ENCODE measurements at places on chromosomes 2 and 18.

- DNase-seq = no peak
Observed at GRCh38 chr18:76988031-76988826, 144.4 kb downstream of the MBP start.

DNA sequence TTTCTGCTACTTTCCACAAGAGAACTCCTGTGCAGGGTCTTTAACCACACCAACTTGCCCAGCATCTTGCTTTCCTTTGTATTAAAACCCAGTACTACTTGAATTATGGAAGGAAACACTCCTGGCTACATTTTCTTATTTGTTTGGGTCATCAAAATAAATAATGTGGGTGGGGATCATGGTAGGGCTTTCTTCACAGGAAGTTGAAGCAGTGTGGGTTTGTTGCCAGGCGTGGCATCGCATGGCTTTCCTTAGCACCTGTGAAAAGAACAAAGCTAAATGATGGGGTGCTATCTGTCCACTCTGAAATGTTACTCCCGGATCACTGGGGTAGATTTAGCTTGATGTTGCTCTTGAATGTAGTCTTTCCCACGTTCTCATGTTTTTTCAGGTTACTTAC is 18.7 kb downstream of the ARHGAP25 start:
- no peak for DNase-seq

DNA sequence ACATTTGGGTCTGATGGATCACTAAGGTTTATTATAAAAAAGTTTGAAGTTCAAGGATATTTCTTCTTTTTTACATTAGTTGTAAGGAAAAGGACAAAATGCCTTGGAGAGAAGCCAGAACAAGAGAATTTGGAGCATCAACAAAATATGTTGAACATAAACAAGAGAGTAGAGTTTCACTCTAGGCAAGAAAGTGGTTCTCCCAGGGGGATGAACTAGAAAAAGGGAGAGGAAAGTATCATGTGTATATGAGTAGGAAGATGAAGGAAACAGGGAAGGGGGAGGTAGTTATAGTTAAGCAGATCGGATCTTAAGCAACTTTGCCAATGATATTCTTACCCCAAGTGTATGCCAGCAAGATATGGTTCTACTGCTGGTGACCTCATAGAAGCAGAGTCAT is 63.8 kb upstream of the GALNT3 start:
- no peak for DNase-seq

GRCh38 chr2:204027091-204027490 is 90.5 kb downstream of the ICOS start:
- no peak for DNase-seq

DNA sequence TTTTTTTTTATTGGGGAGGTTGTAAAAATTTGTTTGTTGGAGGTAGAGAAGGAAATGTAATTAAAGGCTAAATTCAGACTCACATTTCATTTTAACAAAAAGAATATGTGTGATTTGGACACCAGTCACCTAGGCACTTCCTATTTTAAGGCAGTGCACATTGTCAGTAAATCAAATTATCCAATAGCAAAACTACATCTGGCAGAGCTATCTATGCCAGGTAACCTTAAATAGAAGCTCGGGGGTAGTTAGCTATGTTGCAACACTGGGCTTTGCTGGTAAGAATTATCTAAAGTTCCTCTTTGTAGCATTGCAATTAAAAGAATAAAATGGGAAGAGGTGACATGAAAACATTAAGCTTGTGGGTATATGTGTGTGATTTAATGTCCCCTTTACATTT is 1064.4 kb upstream of the ZEB2 start:
- no peak for DNase-seq

GRCh38 chr2:133821107-133821760 is 253.0 kb upstream of the NCKAP5 start:
- DNase-seq = no peak

DNA sequence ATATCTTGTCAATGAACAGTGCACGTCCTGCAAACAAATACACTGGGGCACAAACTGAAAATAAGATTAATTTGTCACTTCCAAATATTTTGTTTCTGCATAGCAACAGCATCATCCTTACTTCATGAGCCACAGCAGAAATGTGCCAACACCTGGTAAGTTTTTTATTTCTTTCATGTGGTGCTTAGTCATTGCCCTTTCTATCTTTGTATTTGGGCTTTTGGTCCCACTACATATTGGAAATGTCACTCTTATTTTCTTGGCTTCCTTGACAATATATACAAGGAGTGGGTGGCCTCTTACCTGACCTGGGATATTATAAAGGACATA is 208.0 kb downstream of the RBM43 start:
- DNase-seq = no peak

DNA sequence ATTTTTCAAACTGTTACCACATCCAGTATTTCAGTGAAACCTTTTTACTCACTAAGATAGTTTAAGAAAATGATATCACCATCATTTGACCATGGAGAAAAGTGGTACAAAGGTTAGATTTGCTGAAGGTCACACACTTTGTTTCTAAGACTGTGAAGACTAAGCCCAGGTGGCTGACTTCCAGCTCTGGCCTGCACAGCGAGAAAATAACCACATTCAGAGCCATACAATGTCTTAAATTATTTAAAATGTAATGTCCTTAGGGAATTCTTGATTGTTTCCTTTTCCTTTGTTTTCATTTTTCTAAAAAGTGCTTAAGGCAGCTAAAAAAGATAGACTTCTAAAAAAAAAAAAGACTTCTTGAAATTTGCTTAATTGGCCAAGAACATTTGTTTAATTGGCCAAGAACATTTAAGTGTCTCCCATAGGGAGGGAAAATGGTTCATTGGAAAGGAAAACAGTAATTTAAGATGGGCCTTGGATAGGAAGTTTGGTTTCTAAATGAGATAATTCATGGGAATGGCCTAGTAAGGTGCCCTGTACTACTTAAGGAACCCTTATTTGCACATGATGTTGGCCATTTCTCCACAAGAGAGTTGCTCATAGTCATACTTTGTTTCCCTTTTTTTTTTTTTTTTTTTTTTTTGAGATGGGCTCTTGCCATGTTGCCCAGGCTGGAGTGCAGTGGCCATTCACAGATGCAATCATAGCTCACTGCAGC is 45.2 kb downstream of the CYP1B1 start:
- DNase-seq = no peak

DNA sequence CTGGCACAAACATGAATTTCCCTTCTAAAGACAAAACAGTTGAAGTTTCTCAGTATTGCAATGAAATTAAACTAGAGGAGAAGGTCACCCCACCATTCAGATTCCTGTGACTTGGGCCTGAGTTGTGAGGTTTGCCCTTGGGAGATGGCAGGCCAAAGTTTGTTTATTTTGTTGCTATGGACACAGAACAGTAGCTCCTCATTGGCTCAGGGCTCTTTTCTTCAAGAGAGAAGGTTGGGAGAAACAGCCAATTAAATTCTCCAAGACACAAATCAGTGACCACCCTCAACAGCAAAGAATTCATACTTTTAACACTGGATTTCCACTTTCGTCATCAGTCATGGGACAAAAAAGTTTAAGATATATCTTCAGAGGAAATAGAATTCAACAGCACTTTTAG is at the start of gene FLACC1:
Gene FLACC1 (minus strand): TSS at position 125 of the 400 bp plus-strand sequence. CDS start 5,941 bp downstream, outside the sequence.
- no peak for DNase-seq

GRCh38 chr2:217666338-217666737 is 336.5 kb downstream of the TNS1 start:
- no peak for DNase-seq
